Keratinocyte (primary cell): ENCODE measurements at places on chromosomes 4 and X. TPM values are rescaled to one million over a fixed set of nuclear protein-coding genes. Genes with fewer than 3 reads are reported as not detected.

- no peak for DNase-seq
Observed at GRCh38 chrX:127577884-127578283, 474.3 kb downstream of the ACTRT1 start.

DNA sequence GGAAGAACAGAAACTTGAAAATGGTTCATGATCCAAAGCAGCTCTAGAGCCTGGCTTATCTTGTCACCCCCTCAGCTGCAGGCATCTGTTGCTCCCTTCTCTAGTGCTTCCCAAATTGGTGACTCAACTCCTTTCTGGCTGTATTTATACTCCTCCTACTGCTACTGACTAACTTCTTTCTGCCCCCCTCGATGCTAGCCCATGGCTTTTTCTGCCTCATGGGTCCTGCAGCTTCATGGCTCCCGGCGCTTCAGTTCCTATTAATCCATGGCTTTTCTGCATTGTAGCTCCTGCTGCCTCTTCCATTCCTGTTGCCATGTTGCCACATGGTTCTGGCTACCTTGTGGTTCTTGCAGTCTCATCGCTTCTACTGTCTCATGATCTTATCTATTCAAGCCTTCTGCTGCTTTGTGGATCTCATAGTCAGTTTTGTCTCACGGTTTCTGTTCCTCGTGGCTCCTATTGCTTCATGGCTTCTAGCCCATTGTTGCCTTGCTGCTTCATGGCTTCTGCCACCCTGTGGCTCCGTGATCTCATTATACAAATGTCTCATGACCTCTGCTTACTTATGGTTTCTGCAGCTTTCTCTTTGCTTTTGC, 48.1 kb downstream of the SMC1A start:
- no peak for DNase-seq

GRCh38 chr4:38560768-38561558, 103.0 kb upstream of the KLF3 start:
- DNase-seq: no peak

- no peak for DNase-seq
Observed at GRCh38 chrX:31268359-31268758, 196.5 kb upstream of the FTHL17 start.

GRCh38 chrX:72299891-72300630, 5.7 kb downstream of the CITED1 start:
- DNase-seq: no peak

DNA sequence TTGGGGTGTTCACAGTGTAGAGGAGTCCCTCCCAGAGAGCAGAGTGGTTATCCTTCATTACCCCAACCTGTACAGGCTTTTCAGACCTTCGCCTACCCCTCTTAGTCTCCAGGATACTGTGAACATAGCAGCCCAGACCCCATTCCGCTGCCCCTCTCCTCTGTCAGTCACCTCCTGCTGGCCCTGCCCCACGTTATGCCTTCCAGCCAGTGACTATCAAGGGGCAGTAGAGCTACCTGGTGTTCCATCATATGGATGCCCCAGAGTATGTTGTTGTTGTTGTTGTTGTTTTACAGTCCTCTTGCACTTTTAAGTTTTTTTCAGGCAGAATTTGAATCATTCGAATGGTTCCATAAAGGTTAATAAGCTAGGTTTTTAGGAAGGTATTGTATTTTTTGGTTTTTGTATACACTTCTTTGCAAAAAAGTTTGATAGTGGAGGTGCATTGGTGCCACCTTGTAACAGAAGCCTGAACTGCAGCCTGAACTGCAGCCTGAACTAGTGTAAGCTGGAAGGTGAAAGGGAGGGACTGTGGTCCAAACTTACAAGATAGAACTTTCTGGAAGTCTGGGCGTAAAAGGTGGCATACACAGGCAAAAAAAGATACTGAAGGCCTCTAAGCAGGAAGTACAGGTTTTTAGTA, 101.4 kb upstream of the RAB40AL start:
- DNase-seq: no peak

DNA sequence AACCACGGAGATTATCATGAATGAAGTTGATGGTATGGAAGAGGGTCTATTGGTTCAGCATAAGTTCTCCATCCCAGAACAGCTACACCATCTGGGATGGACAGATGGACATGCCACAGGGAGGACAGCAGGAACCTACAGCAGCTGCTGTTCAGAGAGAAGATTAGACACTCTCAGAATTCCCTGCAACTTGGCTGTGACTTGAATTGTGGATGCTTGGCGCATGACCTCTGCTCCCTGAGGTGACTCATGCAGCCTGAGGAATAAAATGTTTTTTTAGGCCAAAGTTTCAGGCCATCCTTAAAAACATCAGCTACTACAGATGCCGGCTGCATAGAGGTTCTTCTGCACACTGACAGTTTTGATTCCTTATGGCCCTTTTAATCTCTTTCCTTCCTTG, 97.3 kb downstream of the RS1 start:
- DNase-seq: no peak

GRCh38 chrX:53251307-53251706, 26.3 kb upstream of the KDM5C start:
- no peak for DNase-seq

GRCh38 chrX:16063921-16064320, 59.4 kb upstream of the GRPR start:
- no peak for DNase-seq

- no peak for DNase-seq
Observed at GRCh38 chr4:99574530-99575324, at the start of gene MTTP. Gene MTTP (plus strand): TSS chr4:99574824. CDS start chr4:99574910, 86 bp downstream.

- no peak for DNase-seq
Observed at GRCh38 chrX:28324321-28324721, 262.9 kb upstream of the IL1RAPL1 start.

DNA sequence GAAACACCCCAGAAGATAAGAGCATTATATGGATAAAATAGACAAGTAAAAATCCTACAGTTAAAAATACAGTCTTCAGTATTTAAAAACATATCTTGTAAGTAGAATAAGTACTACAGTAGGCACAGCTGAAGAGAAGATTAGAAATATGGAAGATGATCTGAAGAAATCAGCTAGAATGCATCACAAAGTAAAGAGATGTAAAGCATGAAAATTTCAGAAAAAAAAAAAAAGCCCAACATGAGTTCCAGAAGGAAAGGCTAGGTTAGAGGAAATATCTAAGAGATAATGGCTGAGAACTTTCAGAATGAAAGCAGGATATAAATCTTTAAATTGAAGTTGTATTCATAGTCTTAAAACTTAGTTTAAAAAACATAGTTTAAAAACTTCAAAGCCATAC, 21.0 kb downstream of the EPGN start:
- no peak for DNase-seq

- no peak for DNase-seq
Observed at GRCh38 chr4:183635321-183635720, 23.7 kb downstream of the RWDD4 start.

DNA sequence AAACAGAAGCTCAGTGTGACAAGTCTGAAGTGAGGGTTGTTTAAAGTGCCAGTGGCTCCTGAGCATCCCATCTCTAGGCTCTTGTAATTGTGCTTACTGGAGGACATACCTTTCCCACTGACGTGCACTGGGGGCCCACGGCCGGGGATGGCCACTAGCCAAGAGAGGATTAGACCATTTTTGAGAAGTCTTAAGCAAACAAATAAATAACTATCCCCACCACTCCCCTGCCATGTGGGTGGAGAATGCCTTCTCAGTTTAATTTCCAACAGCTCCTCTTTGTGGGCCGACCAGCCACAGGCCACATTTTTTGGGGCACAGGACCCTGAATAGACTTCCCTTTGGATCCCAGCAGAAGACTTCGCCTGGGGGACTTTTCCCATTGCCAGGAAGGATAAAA, 125.0 kb upstream of the MSX1 start:
- DNase-seq: no peak

The SRP72 gene
- polyA plus RNA-seq: 83.6 to 195 TPM (median 126 TPM) in 3 replicates

The VCX3B gene
- not detected in 3 replicates for polyA plus RNA-seq

The RTL9 gene
- polyA plus RNA-seq: 0.05 to 0.14 TPM (median 0.13 TPM) in 3 replicates

The AMTN gene
- not detected in 3 replicates for polyA plus RNA-seq

The NPY5R gene
- not detected in 3 replicates for polyA plus RNA-seq

The GPRASP2 gene
- 3.6 to 4.9 TPM (median 3.8 TPM) in 3 replicates for polyA plus RNA-seq

The RRH gene
- polyA plus RNA-seq: 0.09 to 0.20 TPM (median 0.15 TPM) in 3 replicates

The NXF3 gene
- 0.29 to 0.82 TPM (median 0.37 TPM) in 3 replicates for polyA plus RNA-seq
